GM04504 (cell line): ENCODE measurements at places on chromosomes 1 and 21.

DNA sequence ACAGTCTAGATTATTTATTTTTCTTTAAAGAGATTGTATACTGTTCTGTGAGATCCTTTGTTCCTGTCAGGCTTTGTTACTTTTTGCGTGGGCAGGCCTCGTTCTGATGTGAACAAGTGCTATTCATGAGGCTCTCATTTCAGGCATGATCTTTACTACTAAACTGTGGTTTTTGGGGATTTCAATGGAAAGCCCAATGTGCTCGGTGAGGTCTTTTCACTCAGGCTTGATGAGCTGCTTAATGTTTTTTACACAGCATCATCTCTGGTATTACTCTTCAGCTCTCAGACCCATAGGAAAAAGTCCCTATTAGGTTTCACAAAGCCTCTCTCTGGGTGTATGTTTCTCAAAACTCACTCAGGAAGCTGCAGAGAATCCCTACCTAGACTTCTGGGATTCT, 419.4 kb downstream of the GPATCH2 start:
- no peak for DNase-seq

- DNase-seq, result no peak
These were observed 10.5 kb upstream of the MCOLN3 start for GRCh38 chr1:85058786-85059185.

DNA sequence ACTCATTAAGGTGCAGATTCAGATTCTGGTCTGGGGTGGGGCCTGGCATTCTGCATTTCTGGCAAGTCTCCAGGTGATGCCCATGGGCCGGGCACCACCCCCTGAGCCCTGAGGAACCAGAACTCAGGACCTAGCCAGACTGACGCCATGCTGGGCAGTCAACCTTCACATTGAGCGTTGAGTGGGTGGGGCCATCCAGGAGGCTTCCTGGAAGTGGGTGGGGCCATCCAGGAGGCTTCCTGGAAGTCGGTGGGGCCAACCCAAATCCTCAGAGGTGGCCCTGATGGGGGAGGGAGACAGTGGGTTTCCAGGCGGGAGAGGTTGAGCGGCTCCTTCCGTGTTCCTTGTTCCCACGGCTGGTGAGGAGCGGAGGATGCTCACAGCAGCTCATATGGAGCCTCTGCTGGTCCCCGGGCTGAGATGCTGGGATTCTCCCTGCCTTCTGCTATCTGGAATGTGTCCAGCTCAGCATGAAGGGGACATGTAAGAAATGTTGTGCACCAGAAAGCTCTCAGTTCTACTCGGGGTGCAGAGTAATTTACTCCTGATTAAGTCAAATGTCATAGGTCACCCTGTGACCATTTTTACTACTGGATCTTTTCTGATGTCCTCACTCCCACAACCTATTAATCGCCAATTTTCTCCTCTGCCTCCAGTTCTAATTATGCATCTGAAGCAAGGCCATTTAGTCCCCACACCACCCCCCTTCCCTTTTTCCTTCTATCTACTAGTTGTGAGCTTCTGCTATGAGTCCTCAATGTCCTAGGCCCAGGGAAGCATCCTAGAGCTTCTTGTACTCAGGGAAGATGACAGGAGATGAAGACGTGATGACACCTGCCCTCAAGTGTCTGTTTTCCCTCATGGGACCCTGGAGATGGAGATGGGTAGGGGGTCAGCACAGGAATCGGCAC, 435.4 kb downstream of the PTPRU start:
- no peak for DNase-seq

GRCh38 chr1:231160895-231161666, 777 bp upstream of the TRIM67 start:
- DNase-seq, result no peak
